ENCODE measurements at places on chromosomes 1 and 21.

DNA sequence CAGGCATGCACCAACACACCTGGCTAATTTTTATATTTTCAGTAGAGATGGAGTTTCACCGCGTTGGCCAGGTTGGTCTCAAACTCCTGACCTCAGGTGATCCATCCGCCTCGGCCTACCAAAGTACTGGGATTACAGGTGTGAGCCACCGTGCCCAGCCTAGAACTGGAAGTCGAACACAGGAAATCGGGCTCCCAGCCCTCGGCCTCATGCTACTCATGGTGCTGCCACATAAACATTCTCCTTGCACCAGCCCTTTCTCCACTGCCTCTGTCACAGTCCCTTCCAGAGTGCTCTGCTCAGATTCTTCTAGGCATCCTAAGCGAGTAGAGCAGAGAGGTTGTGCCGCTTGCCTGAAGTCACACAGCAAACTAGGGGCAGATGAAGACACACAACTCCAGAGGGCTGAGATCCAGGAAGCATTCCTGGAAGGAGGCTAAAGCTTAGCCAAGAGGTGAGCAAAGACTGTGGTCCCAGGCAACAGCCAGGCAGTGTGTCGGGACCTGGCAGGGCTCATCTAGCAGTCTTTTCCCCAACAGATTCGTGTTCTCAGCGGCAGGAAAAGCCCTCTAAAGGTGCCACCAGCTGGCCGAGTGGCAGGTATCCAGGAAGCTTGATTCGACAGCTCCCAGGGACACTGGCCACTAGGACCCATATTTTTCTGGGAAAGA, 29.6 kb upstream of the NPPB start:
- DNase-seq, result no peak

- peak; percentile 70 for DNase-seq
Measured at GRCh38 chr1:92483610-92484471, 2.9 kb downstream of the GFI1 start.

DNA sequence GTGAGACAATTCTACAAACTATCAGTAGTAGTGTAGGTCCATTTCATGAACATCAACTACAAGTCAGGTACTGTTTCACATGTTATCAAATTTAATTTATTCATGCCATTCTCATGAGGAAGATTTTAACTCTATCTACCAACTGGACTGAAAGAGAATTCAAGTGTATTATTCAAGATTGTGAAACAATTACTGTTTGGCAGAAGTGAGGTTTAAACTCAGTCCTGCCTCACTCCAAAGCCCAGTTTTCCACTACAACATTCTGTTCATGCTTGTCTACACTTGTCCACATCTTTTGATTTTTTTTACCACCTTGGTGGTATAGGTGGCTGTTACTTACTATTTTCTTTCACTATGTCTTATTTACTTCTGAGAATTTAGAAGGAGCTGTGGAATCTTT, 272.9 kb downstream of the TGFB2 start:
- DNase-seq, result no peak

DNA sequence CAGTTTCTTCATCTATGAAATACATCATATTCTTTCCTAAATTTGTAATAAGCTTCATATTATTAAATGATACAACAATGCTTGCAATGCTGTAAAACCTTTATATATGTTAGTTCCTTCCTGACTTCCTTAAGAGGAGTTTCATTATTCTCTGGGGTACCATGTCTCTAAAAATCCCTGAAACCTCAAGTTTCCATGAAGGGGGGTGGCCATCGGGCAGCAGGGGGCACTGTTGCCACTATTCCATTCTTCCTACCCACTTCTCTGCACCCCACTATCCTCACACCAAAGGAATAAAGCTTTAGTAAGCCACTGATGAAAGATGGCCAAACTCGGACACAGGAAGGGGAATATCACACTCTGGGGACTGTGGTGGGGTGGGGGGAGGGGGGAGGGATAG, 9.0 kb upstream of the DMRTB1 start:
- DNase-seq, result peak; percentile 9

- DNase-seq, result no peak
Measured at GRCh38 chr1:193654951-193655735, 468.7 kb upstream of the B3GALT2 start.

- peak; percentile 25 for DNase-seq
Measured at GRCh38 chr21:28884481-28884880, 108.2 kb downstream of the LTN1 start.

GRCh38 chr1:21534674-21535378, 25.6 kb downstream of the ALPL start:
- DNase-seq, result peak; percentile 27

- DNase-seq, result no peak
Measured at GRCh38 chr21:41784456-41785102, 17.7 kb upstream of the RIPK4 start.

GRCh38 chr1:41365772-41366454, 4.7 kb downstream of the FOXO6 start:
- no peak for DNase-seq

- no peak for DNase-seq
Measured at GRCh38 chr1:118861216-118861615, 126.9 kb downstream of the TBX15 start.

DNA sequence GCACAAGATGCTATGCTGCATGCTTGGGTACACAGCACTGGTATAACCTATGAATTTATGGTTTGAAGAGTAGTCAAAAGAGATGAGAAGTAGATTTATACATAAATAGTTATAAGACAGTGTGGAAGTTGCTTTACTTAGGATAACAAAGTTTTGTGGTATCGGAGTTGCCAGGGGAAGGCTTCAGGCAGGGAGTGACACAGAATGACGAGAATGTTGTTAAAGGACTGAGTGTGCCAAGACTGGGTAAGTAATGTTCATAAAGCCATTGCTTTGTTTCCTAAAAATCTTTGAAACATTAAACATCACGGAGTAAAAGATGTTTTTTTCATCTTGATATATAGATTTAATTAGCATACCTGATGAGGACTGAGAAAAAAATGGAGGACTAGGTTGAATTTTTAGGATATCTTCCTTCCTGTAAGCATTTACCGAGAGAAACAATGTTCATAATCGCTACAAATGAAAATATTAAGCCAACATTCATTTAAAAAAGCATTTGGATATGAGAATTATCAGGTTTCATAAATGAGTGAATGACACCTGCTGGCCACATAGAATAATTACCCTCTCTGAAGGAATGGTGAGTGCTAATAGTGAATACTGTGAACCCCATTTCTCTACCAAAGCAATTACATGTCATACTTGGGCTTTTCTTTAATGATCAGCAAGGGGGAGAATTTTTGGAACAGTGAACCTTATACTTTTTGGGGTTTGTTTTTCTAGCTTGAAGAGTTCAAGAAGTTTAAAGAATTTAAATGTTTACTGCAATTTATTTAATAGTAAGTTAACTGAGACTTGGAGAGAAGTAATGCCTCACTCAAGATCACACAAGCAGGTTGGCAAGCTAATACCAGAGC, 28.4 kb downstream of the EXTL2 start:
- DNase-seq, result peak; percentile 13

DNA sequence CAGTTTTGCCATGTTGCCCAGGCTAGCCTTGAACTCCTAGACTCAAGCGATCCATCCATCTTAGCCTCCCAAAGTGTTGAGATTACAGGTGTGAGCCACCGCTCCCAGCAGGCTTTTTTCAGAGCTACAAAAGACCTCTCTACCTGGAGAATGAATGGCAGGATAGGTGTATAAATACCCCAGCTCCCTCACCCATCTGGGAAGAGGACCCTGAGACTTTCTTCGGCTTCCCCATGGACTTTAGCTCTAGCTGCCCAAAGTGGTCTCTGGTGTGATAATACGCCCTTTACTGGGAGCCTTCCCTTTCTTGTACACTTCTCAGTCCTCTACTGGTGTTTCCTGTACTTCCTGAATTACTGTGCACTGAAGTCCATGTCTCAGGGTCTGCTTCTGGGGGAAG, 60.6 kb downstream of the PTP4A2 start:
- DNase-seq, result no peak

DNA sequence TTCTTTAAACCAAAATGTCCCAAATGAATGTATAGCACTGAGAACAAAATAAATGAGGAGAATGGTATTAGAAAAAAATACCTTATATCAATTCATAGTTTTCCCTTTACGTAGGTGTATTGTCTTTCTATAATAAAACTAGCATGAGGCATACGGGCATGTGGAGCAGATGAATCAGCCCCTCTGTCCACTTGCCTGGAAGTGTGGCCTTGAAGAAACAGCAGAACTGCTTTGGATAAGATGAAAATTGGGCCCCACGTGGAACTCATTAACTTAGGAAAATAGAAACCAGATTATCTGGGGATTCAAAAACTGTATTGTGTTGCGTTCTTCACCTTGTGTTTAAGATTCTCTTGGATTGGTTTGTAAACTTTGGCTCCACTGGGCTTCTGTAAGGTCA, 356.8 kb upstream of the B3GALT2 start:
- no peak for DNase-seq

DNA sequence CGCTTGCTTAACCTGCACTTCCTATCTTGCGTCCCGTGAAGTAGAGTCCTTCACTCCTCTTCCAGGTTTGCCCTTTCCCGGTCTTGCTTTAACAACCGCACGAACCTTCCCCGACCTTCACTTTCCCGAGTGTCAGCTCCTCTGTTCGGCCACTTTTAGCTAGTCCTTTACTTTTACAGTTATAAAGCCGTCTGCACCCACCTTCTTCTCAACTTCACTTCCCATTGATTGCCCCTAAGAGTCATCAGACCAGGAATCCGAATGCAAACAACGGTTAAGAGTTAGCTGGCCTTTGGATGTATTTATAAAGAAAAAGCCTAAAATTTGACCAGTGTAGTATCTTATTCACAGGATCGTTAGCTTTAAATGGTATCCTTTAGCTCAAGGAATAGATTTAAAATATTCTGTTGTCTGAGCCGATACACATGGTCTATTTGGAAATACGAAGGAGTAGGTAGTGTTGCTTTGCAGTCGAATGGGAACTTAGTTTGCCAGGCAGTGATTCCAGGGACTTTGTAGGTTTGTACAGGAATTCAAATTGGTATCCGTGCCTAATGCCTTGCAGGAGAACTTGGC, 1.4 kb downstream of the PPP2R5A start:
- no peak for DNase-seq

DNA sequence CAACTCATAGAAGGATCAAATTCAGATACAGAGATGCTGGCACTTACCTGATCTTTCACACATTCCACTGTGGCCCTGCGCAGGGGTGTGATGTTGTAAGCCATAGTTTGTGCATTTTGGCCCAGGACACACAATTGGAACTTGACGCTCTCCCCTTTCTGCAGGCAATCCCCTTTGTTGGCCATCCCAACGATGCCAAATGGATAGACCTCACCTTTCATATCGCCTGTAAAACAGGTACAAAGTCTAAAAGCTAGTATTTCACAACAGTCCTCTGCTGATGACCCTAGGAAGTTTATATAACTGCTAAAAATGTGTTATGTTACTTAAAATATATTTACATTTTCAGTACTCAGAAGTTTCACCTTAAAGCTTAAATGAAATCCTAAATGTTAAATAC, 3.9 kb upstream of the NRAS start:
- DNase-seq, result no peak

DNA sequence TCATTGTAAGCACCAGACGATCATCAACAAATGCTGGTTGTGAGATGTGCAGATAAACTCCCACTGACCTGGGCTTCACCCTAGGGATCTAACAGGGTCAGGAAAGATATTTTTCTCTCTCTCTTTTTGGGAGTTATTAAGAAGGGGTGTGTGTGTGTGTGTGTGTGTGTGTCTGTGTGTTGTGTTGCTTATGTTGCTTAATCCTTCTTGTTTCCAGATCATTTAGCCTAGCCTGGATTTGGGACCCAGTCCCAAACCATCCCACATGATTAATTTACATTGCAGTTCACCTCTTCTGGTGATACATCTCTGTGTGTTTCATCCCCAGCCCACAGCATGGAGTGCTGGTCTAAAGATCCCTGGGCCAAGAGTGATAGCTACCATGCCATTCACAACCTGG, 122.8 kb upstream of the IPO9 start:
- no peak for DNase-seq

DNA sequence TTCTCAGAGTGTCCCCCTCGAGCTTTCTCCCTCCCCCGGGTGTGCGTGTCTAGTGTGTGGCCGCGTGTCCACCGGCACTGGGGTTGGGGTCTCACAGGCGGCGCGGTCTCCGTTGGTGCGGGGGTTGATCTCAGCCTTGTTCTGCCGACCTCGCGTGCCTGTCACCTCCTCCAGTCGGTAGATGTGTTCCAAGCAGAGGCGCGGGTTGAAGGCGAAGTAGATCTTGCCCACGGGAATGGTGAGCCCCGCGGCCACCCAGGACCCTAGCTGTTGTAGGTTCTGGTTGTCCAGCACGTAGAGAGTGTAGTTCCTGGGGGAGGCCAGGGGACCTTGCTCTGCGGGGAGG, 9.8 kb downstream of the INSRR start:
- no peak for DNase-seq

- DNase-seq, result no peak
Measured at GRCh38 chr1:205375835-205376545, 19.3 kb upstream of the KLHDC8A start.

GRCh38 chr1:22814176-22815042, 103.8 kb downstream of the EPHB2 start:
- DNase-seq, result no peak

DNA sequence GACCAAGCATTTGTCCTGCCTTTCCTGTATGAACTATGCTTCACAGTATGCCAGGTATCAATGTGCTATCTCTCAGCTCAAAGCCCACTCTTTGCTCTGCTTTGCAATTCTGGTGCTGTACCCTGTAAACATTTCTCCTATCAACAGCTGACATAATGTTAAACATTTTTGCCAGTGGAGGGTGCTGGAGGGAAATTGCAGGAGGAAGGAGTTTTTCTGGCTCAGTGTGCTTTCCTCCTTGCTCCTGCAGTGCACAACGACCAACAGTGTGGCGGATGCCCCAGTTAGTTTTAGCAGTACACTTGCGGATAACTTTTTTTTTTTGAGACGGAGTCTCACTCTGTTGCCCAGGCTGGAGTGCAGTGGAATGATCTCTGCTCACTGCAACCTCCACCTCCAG, 67.1 kb upstream of the PTGFRN start:
- DNase-seq, result no peak

GRCh38 chr1:147849098-147849895, 53.3 kb upstream of the GJA8 start:
- DNase-seq, result no peak

DNA sequence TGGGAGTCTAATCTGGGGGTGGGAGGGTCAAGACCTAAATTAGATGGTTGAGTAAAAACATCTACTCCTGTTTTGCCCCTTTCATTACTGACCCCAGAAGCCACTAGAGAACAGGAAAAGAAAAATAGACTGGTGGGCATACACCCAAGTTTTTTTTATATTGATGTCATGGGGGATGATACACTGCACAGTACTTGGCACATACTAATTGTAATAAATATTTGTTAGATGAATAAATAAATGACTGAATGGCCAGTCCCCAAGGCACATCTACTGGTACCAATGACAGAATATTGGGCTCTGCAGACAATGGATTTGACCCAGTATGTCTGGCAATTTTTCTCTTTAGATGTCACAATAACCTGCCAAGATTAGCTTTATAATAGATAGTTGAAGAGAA, 36.8 kb upstream of the PTBP2 start:
- DNase-seq, result no peak

All from activated CD4-positive, alpha-beta T cell treated with anti-CD3 and anti-CD28 coated beads, Interleukin-10, Interleukin-2, amounts not matched to agents 100 ng/mL and 50 ng/mL, durations not matched to agents 16 hours and 8 hours (primary cell).